Hepatocyte (in vitro differentiated cells): ENCODE measurements at places on chromosomes 4 and X. TPM values are rescaled to one million over a fixed set of nuclear protein-coding genes. Genes with fewer than 3 reads are reported as not detected.
A peak's percentile ranks its signal among the peaks of the same experiment; 100 is the strongest.

- H3K27me3 ChIP-seq: no peaks in the 10 kb centered on the region
- peak; percentile 72 for DNase-seq
- H3K4me3 ChIP-seq: no peak overlapping the region
- no peak overlapping the region for H3K27ac ChIP-seq
- no peaks in the 10 kb centered on the region for H3K4me1 ChIP-seq
- H3K36me3 ChIP-seq: no peaks in the 10 kb centered on the region
These were observed 88.8 kb upstream of the ESX1 start for GRCh38 chrX:104343428-104344129.

- peak overlapping the region; percentile 46 for H3K27ac ChIP-seq
- no peaks in the 10 kb centered on the region for H3K27me3 ChIP-seq
- H3K4me3 ChIP-seq: no peak overlapping the region
- H3K36me3 ChIP-seq: no peaks in the 10 kb centered on the region
These were observed 4.5 kb downstream of the CASP3 start for GRCh38 chr4:184644553-184645307.

SLC2A9 gene
- total RNA-seq: 2.7 and 6.2 TPM in 2 replicates

MTTP gene
- 81.2 and 92.2 TPM in 2 replicates for total RNA-seq

MAGED2 gene
- total RNA-seq: 475 and 509 TPM in 2 replicates

DNA sequence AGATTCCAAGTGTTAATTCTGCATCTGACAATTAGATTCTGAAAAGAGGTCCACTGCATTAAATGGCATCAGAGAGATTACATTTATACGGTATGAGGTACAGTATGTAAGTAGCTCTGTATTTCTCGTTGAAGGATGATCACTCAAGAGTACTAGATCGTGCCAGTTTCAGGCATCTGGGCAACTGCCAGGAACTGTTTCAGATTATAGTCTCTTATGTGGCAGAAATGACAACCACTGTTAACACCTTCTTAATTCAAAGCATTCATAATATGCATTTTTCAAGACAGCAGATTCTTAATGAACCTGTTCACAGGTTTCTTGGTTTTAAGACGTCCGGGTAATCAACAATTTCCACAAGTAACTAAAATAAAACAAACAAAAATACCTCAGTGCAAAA, 1.6 kb downstream of the ANKRD50 start:
- no peaks in the 10 kb centered on the region for H3K27me3 ChIP-seq
- H3K27ac ChIP-seq: peak overlapping the region; percentile 100
- H3K4me1 ChIP-seq: peaks cover 14% of the 10 kb centered on the region
- DNase-seq: peak; percentile 11
- peak overlapping the region; percentile 83 for H3K4me3 ChIP-seq

- H3K4me3 ChIP-seq: no peak overlapping the region
- H3K27me3 ChIP-seq: no peaks in the 10 kb centered on the region
- H3K4me1 ChIP-seq: peaks cover 5% of the 10 kb centered on the region
- H3K36me3 ChIP-seq: no peaks in the 10 kb centered on the region
- DNase-seq: no peak
- no peak overlapping the region for H3K27ac ChIP-seq
These were observed 69.6 kb upstream of the NFKB1 start for GRCh38 chr4:102431608-102431961.

FRAS1 gene
- total RNA-seq: 31.9 and 38.5 TPM in 2 replicates

DNA sequence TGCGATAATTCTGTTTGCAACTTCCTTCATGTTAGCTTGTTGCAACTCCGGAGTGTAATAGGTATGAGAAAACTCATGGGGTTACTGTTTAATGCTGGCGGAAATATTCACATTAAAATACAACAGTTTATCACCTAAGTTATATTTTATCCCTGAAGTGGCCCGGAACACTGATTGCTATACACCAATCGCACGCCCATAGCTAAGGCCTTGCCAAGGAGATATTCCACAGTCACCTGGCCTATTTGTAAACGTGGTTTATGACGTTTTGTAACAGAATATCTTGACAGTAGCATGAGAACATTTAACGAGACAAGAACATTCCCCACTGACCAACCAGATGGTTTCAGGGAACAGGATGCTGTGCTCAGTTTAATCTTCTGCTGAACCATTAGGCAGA, 23.2 kb upstream of the FAM90A26 start:
- H3K36me3 ChIP-seq: no peaks in the 10 kb centered on the region
- H3K27ac ChIP-seq: no peak overlapping the region
- H3K27me3 ChIP-seq: no peaks in the 10 kb centered on the region
- DNase-seq: no peak
- no peaks in the 10 kb centered on the region for H3K4me1 ChIP-seq

- H3K27me3 ChIP-seq: no peaks in the 10 kb centered on the region
- no peak overlapping the region for H3K4me3 ChIP-seq
- no peak for DNase-seq
- no peaks in the 10 kb centered on the region for H3K36me3 ChIP-seq
These were observed 43.3 kb upstream of the STAG2 start for GRCh38 chrX:123918106-123918721.

DNA sequence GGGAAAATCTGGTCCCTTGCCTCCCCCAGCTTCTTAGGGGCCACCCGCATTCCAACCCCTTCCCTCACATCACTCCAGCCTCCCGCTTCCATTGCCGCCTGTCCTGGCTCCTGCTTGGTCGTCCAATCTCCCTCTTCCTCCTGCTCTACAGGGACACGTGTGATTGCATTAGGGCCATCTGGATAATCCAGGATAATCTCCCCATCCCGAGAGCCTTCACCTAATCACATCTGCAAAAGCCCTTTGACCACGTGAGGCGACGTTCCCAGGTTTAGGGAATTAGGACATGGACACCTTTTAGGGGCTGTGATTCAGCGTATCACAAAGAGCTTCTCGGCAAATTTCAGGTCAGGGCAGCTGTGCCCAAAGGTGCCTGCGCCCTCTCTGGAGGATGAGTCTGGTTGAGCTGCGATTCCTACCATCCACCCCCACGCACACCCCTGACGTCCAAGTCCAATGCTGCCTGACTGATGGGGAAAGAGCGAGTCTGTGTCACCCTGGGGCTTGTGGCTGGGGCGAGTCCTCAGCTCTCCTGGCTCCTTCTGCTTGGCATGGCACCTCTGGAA, 104.6 kb downstream of the PSAPL1 start:
- no peak for DNase-seq
- H3K27ac ChIP-seq: no peak overlapping the region
- H3K36me3 ChIP-seq: no peaks in the 10 kb centered on the region

- H3K27me3 ChIP-seq: no peaks in the 10 kb centered on the region
- H3K36me3 ChIP-seq: no peaks in the 10 kb centered on the region
- no peak overlapping the region for H3K4me3 ChIP-seq
These were observed 27.1 kb upstream of the ALB start for GRCh38 chr4:73376976-73377375.

EVC2 gene
- 3.6 and 4.2 TPM in 2 replicates for total RNA-seq

HSFX3 gene
- total RNA-seq: not detected in 2 replicates

- H3K27ac ChIP-seq: no peak overlapping the region
- H3K4me3 ChIP-seq: no peak overlapping the region
These were observed 978.3 kb upstream of the GRID2 start for GRCh38 chr4:91325495-91325894.

GRCh38 chrX:63750811-63751210, 34.2 kb downstream of the ARHGEF9 start:
- no peaks in the 10 kb centered on the region for H3K27me3 ChIP-seq
- DNase-seq: no peak

DNA sequence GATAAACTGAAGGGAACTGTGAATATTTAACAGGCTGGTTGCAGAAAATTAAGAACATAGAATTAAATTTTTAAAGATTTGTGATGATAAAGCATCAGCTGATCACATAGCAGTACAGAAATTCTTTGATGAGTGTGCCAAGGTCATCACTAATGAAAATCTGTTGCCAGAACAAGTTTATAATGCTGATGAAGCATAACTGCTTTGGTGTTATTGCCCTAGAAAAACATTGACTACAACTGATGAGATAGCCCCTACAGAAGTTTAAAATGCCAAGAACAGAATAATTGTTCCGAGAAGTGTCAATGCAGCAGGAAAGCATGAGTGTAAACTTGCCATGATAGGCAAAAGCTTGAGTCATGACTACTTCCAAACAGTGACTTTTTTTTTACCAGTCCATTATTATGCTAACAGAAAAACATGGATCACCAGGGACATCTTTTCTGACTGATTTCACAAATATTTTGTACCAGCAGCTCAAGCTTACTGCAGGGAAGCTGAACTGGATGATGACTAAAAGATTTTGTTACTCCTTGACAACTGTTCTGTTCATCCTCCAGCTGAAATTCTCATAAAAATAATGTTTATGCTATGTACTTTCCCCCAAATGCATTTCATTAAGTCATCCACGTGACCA, 1136.6 kb downstream of the FAT4 start:
- no peak for DNase-seq
- no peak overlapping the region for H3K27ac ChIP-seq
- H3K4me3 ChIP-seq: no peak overlapping the region
- H3K36me3 ChIP-seq: no peaks in the 10 kb centered on the region
- H3K4me1 ChIP-seq: no peaks in the 10 kb centered on the region
- no peaks in the 10 kb centered on the region for H3K27me3 ChIP-seq

- H3K4me1 ChIP-seq: peaks cover 29% of the 10 kb centered on the region
- no peaks in the 10 kb centered on the region for H3K36me3 ChIP-seq
- H3K27ac ChIP-seq: peak overlapping the region; percentile 44
- no peaks in the 10 kb centered on the region for H3K27me3 ChIP-seq
- H3K4me3 ChIP-seq: no peak overlapping the region
These were observed 366.5 kb upstream of the BOD1L1 start for GRCh38 chr4:13994016-13994415.

DNA sequence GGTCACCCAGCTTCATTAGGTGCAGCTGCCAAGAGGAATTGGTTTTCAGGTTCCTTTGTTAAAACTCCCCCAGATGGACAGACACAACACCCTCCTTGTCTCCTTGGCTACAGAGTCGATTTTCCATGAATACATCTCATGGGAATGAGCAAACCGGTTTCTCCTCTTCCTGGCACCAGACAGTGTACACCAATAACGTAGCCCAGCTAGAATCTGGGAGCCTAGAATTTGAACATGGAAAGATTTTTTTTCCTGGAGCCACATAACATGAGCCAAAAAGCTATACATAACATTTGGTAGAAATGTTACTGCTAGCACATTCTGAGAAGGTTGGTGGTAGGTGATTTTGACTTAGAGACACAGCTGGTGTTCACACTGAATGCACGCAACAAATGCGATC, 62.9 kb upstream of the SLC34A2 start:
- no peaks in the 10 kb centered on the region for H3K27me3 ChIP-seq
- no peaks in the 10 kb centered on the region for H3K36me3 ChIP-seq
- H3K4me1 ChIP-seq: no peaks in the 10 kb centered on the region
- no peak overlapping the region for H3K4me3 ChIP-seq
- no peak for DNase-seq
- H3K27ac ChIP-seq: no peak overlapping the region

GRCh38 chr4:60923075-60923474, 277.1 kb upstream of the ADGRL3 start:
- H3K4me1 ChIP-seq: no peaks in the 10 kb centered on the region
- H3K36me3 ChIP-seq: no peaks in the 10 kb centered on the region
- H3K4me3 ChIP-seq: no peak overlapping the region
- DNase-seq: no peak
- no peaks in the 10 kb centered on the region for H3K27me3 ChIP-seq
- H3K27ac ChIP-seq: no peak overlapping the region

IL1RAPL2 gene
- 0.36 and 0.40 TPM in 2 replicates for total RNA-seq

DNA sequence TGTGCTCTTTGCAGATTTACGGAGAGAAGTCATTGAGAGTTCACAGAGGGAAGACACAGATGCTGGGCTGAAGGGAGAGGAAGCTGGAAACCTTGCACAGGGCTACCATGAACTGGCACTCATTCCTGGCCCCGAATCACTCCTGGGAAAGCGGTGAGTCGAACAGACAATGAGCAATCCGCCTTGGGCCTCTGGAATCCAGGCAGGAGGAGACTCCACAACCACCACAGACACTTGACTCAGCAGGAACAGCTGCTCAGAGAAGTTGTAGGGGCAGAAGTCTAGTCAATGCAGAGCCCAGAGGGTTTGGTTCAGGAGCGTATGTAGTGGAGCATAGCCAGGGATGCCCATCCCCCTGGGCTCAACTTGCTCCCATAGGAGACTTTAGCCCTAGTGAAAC, 62.8 kb upstream of the GRIA3 start:
- DNase-seq: no peak
- H3K27ac ChIP-seq: no peak overlapping the region
- no peaks in the 10 kb centered on the region for H3K27me3 ChIP-seq
- H3K4me1 ChIP-seq: no peaks in the 10 kb centered on the region
- H3K36me3 ChIP-seq: no peaks in the 10 kb centered on the region
- H3K4me3 ChIP-seq: no peak overlapping the region

DNA sequence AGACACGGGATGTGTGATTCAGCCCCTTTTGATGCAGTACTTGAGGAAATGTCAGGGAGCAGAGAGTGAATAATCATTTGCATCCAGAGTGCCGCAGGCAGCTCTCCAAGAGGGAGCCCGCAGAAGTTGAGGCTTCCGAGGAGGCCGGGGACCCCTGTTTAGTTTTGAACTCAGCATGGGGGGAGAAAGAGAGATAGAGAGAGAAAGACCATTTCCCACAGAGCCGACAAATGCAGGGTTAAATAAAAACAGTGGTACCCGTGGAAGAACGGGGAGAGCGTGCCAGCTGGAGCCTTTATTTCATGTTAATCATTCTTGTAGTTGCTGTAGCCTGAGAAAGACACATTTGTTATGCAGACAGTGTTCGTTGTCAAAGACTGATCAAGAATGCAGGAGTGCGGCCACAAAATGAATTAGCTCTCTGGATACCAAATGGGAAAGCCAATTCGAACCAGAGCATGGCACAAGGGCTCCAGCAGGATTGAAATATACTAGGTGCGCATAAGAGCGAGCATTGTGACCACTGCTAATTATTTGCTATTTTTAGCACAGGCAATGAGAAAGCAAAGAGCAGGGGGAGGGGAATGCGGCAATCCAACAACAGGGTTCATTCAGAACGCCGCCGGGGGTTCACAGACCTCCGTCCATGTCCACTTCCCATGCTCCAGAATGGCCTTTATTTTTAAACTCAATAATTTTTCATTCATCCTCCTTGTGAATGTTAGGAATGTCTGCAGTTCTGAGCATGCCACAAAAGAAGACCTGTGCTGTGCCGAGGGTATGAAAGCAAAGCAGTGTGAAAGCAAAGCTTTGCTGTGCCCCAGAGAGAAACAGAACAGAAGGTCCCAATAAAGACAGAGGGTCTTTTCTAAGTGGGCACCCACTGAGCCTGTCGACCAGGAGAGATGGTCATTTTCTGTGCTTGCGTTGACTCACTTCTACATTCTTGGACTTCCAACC, 243.9 kb upstream of the VCX3A start:
- no peaks in the 10 kb centered on the region for H3K4me1 ChIP-seq
- H3K36me3 ChIP-seq: no peaks in the 10 kb centered on the region
- DNase-seq: no peak
- no peak overlapping the region for H3K27ac ChIP-seq

TKTL1 gene
- total RNA-seq: not detected in 2 replicates

DNA sequence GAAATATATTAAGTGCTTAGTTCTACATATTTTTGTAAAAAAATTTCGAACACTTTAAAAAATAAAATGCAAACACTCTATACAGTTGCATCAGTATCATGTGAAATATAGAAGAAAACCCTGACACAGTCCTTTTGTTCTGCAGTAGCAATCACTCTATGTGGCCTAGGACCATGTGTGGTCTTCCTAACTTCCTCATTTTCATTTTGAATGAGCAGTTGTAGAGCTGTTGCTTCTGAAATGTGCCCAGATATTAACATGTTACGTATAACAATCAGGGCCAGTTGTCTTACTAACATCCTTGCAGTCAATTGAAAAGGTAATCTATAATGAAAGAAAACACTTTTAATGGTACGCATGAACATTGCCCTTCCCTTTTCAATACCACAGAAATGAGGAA, 107.9 kb downstream of the ZNF827 start:
- H3K36me3 ChIP-seq: no peaks in the 10 kb centered on the region
- no peak for DNase-seq
- H3K4me3 ChIP-seq: no peak overlapping the region
- no peak overlapping the region for H3K27ac ChIP-seq

PPM1K gene
- 18.2 and 20.0 TPM in 2 replicates for total RNA-seq

HOPX gene
- total RNA-seq: 17.7 and 20.8 TPM in 2 replicates

TSPAN7 gene
- total RNA-seq: 12.3 and 12.4 TPM in 2 replicates

XK gene
- total RNA-seq: 2.9 and 3.5 TPM in 2 replicates
